ENCODE measurements at places on chromosomes 16 and 17.

- DNase-seq = peak; percentile 91
Measured at GRCh38 chr17:50169121-50169764, 3.4 kb downstream of the SGCA start.

DNA sequence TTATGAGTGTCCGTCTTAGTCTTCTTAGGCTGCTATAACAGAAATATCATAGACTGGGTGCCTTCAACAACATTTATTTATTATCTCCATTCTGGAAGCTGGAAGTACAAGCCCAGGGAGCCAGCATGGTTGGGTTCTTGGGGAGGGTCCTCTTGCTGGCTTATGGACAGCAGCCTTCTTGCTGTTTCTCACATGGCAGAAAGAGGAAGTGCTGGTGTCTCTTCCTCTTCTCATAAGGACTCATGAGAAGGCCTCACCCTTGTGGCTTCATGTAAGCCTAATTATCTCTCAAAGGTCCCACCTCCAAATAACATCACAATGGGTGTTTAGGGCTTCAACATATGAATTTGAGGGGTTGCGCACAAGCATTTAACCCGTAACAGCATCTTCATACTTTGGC is 207.0 kb upstream of the COX10 start:
- DNase-seq = peak; percentile 52

DNA sequence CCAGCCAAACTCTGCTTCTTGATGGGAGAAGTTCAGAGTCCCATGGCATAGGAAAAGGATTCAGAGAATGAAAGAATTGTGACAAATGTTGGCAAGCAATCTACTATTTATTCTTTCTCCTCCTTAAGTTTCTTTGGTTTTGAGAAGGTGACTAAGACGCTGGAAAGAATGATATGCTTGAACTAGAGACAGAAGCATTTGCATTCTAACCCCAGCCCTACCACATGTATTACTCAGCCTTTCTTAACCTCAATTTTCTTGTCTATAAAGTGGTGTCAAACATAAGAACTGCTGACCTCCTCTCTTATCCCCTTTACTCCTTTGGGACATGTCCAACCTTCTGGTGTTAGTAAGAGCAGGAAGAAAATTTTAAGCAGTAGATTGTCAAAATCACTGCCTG is 124.7 kb downstream of the HS3ST2 start:
- no peak for DNase-seq

DNA sequence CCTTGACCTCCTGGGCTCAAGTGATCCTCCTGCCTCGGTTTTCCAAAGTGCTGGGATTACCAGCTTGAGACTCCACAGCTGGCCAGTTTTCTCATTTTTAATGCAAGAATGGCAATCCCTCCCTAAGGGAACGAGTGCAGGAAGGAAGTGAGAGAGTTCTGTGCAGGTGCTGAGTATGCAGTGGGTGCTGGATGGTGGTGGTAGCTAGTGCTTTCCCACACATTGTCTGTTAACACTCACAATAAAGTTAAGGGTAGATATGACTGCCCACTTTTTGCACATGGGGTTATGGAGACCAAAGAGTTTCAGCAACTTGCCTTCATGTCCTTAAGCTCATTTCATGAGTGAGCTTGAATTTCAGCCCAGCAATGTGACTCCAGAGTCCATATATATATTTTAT is 18.5 kb downstream of the RGS9 start:
- no peak for DNase-seq

DNA sequence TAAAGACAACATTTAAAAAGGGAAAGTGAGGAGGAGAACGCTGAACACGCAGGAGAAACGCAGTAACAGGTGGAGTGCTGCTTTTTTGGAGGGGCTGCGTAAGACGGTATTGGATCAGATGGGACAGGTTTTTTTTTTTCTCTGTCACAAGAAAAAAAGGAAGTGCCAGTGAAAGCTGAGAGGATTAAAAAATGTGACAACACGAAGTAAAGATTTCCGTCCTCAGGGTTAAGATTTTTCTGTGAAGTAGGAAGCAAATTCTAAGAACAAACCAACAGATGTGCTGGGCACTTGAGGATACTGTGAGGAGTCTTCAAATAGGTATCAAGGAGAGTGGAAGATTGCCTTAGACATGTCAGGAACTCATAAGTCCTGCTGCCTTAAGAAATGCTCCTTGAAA is 5.8 kb upstream of the ABCA9 start:
- peak; percentile 24 for DNase-seq

DNA sequence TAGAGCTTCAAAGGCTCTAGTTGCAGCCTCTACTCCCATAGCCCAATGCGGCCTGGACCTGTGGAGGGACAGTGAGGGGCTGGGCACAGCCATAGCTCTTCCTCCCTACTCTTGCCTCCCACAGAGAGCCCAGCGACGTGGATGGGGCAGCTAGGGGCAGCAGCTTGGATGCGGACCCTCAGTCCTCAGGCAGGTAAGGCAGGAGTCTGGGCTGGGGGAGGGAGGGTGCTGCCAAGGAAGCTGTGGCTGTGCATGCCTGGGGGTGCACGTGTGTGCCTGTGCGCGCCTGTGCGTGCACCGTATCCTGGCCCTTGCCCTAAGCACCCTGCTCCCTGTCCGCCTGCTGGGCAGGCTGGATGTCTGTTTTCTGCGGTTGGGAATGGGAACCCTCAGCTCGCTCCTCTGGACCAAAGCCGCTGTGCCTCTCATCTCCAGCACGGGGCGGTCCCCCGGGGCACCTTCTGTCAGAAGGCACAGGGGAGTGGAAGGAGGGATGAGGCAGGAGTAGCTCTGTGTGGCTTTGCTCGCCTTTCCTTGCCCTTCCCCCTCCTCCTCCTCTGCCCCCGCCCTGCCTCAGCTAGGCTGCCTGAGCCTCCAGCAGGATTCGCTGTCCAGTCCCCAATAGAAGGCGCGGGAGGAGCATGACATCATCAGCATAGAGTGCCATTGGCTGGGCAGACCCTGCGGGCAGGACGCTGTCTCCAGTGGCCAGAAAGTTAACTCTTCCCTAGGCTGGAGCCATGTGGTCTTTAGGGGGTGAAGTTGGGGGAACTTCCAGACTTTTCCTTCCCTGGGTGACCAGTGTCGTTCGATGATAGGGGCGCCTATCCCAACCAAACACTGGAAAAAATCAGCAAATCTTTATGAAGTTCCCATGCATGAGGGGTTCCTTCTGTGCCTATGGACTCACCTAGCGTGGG is 797 bp downstream of the PRCD start:
- DNase-seq = peak; percentile 38

All from B cell (primary cell).